ENCODE measurements at places on chromosomes 6 and 20. TPM values are rescaled to one million over a fixed set of nuclear protein-coding genes. Genes with fewer than 3 reads are reported as not detected.

DNA sequence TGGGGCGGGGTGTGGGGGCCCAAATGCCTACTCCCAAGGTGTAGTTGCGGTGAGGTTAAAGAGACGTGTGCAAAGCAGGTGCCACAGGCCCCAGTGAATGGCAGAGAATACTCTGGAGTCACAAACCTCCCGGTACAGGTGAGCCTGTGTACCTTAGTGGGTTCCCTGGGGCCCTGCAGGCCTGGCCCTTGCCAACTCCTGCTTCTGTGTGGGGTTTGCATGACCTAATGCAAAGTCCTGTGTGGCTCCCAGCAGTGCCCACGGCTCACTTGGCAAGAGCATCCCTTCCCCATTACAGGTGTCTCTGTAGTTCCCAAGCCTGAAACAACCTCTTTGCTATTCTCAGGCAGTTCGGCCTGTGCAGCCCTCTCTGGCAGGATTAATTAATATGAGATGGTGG lies 17.5 kb downstream of the SPDEF start:
- H3K27ac ChIP-seq = no peak overlapping the region
- no peaks in the 10 kb centered on the region for H3K27me3 ChIP-seq
- DNase-seq = no peak
- no peaks in the 10 kb centered on the region for H3K4me1 ChIP-seq

- no peaks in the 10 kb centered on the region for H3K4me1 ChIP-seq
- no peak for DNase-seq
- no peaks in the 10 kb centered on the region for H3K36me3 ChIP-seq
- no peak overlapping the region for H3K27ac ChIP-seq
- no peak overlapping the region for H3K4me3 ChIP-seq
Observed at GRCh38 chr6:169141671-169142537, 111.7 kb downstream of the THBS2 start.

DNA sequence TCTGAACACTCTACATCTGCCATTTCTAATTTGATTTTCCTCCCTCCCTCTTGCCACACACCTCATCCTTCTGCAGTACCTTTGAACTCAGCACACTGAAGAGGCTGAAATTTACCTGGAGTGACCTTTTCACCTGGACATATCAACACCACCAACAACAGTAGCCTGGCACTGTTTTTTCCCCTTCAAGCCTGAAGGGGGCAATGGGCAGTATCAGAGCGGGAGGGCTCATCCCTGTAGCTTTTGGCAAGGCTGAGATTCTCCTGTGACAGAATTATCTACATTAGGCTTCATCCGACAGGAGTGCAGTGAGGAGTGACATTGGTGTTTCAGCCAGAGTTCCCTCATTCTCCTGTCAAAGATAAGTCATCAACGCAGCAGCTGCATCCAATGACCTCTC lies 312.8 kb upstream of the SPTLC3 start:
- H3K36me3 ChIP-seq = no peaks in the 10 kb centered on the region
- H3K4me1 ChIP-seq = peaks cover 5% of the 10 kb centered on the region
- no peak overlapping the region for H3K4me3 ChIP-seq
- no peak overlapping the region for H3K27ac ChIP-seq

DNA sequence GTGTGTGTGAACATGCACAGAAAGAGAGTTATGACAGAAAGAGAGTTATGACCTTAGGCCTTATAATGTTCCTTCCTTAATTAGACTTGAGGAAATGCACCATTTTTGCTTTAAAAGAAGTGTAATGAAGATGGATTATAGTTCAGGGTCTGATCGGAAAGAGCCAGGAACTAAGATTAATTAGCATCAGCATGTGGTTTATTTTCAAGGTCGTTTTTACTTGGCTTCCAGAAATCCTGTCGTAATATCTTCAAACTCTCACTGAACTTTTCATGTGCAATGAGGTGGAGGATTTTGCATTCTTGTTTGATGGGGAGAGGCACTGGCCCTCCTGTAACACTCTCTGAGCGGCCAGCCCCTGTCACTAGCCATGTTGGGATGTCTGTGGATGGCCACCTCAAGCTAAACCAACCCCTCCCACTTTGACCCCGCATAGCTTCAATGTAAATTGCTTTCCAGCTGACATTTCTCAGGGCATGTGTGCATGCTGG lies 116.8 kb downstream of the CDC5L start:
- DNase-seq = no peak
- no peaks in the 10 kb centered on the region for H3K27me3 ChIP-seq
- H3K27ac ChIP-seq = no peak overlapping the region
- no peak overlapping the region for H3K4me3 ChIP-seq
- no peaks in the 10 kb centered on the region for H3K36me3 ChIP-seq

GRCh38 chr6:155528335-155528734 lies 72.7 kb upstream of the NOX3 start:
- H3K27me3 ChIP-seq = no peaks in the 10 kb centered on the region
- H3K4me3 ChIP-seq = no peak overlapping the region
- DNase-seq = no peak
- no peaks in the 10 kb centered on the region for H3K36me3 ChIP-seq
- H3K4me1 ChIP-seq = no peaks in the 10 kb centered on the region

DNA sequence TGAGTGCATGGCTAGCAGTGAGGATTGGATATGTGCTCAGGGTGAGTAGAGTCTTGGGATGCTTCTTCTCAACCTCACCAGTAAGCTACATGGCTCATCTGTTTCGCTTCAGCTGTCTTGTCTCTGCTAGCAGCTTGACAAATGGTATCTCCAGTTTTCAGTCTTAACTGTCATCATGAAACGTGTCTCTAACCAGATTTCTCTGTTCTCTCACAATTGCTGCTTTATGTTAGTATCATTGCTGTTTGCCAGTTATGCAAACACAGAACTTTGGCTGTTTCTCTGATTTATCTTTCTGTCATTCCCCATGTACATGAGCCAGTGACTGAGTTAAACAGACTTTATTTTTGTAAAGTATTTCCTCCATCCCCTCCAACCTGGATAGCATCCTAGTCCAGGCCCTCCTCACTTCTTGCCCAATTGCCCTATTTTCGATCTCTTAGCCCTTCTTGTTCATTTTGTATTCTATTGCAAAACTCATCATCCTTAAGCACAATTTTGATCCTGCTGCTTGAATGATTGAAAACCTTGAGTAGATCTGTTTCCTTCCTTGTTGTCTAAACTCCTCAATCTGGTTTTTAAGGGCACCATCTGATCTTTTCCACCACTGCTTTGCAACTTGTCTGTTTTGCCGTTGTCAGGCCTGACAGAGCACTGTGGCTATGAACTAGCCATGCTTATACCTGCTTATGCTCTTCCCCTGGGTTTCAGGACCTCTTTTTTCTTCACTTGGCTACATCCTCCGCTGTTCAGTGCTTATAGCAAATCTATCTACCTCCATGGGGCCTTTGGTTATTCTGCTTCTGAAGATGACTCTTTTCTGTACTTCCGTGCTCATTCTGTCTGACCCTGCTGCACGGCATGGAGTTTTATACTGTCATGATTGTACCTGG lies 37.7 kb upstream of the ADIG start:
- H3K27ac ChIP-seq = no peak overlapping the region
- peaks cover 33% of the 10 kb centered on the region for H3K36me3 ChIP-seq

The C6orf15 gene
- total RNA-seq = not detected
